ENCODE measurements at places on chromosomes 13 and 19.

DNA sequence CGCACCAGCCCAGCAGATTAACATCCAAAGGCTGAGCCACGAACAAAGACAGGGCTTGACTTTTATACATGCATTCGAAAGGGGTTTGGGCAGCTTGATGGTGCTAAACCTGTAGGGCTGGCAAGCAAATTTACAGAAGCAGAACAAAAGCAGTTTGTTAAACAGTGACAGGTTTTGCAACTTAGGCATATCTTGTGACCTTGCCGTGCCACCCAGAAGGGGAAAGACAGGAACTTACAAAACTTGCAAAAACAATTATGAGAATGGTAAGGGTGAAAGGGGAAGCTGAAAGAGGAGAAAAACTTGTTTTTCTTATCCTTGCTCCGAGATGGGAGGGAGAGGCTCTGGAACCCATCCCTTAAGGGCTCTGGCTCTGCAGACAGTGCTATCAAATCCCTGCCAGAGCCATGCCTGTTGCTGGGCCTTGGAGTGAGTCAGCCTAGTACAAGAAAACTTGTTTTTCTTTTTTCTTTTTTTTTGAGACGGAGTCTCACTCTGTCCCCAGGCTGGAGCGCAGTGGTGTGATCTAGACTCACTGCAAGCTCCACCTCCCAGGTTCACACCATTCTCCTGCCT is 1325.2 kb upstream of the PRR20A start:
- DNase-seq = no peak

DNA sequence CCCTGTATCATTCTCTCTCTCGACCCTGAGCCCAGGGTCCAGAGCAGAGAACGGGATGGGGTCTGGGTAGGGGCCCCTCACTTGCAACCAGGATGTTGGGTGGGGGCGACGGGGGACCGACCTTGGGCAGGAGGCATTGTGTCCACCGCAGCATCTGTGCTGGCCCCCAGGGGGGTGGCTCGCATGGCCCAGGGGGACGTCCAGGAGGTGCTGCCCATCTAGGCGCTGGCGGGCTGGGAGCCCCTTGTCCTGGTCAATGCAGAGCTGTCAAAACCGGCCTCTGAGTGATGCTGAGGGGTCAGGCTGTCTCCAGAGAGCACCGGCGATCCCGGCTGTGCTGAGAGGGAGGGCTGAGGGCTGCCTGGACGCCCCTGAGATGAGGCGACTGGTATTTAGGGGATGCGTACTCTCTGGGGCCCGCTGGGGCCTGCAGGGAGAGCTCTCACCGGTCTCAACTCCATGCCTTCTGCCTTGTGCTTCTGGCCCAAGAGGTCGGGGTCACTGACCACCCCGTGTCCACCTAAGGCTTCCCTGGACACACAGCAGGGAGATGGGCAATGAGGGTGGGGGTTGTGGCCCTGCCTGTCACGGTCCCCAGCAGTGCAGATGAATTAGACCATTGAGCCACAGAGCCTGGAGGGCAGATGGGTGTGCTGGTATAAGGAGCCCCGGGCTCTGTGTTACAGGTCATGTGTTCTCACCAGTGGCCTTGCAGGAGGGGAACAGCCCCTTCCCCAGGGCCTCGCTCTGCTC is 8.6 kb downstream of the RPS9 start:
- DNase-seq = no peak

- DNase-seq = no peak
Measured at GRCh38 chr13:63408331-63409189, 1992.9 kb upstream of the PCDH20 start.

- DNase-seq = no peak
Measured at GRCh38 chr13:51260154-51260553, 38.0 kb downstream of the FAM124A start.

DNA sequence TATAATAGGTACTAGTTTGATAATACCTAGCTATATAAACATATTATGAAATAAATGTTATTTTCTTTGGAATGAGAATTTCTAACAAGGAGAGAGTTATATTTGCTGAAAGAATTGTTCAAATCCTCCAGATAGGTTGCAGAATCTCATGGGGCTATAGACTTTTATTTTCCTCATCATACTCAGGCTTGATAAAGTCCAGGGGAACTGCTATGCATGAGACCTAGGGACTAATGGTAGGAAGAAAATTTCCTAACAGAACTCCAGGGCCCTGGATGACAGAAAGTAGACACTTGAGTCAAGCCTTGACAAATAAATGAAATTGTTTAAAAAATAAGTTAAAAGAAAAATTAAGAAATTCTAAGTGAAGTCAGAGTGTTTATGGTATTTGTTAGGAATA is 138.5 kb upstream of the DACH1 start:
- no peak for DNase-seq

DNA sequence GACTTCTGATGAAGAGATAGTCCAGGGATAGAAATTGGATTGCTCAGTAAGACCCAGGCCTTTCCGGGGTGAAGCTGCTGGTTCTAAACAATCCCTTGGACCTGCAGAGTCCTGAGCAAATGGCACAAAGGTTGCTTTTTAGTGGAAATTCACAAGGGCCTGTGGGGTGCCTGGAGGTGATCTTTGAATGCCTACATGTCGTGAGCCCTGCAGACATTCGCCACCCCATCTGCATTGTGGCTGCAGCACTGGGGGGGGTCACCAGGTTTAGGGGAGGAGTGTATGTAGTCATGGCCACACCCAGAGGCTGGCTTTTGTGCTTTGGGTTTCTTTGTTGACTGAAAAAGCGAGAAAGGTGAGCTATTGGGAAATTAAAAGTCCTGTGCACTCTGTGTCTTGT is 41.4 kb downstream of the SLC7A9 start:
- no peak for DNase-seq

GRCh38 chr13:23871616-23872220 is 17.5 kb downstream of the MIPEP start:
- DNase-seq = no peak

All from caudate nucleus (tissue), 63 donors.